Amniotic epithelial cell (primary cell): ENCODE measurements at places on chromosomes 6 and 20.

GRCh38 chr6:78583079-78583478 is 284.3 kb upstream of the IRAK1BP1 start:
- no peak for DNase-seq

- no peak for DNase-seq
These were observed 27.8 kb upstream of the PREP start for GRCh38 chr6:105430685-105431084.

GRCh38 chr20:50683570-50683969 is 7.8 kb downstream of the RIPOR3 start:
- no peak for DNase-seq

- DNase-seq: peak; percentile 76
These were observed 161.3 kb upstream of the PHACTR1 start for GRCh38 chr6:12555267-12555666.

GRCh38 chr6:106750946-106751345 is 121.6 kb downstream of the QRSL1 start:
- DNase-seq: no peak

DNA sequence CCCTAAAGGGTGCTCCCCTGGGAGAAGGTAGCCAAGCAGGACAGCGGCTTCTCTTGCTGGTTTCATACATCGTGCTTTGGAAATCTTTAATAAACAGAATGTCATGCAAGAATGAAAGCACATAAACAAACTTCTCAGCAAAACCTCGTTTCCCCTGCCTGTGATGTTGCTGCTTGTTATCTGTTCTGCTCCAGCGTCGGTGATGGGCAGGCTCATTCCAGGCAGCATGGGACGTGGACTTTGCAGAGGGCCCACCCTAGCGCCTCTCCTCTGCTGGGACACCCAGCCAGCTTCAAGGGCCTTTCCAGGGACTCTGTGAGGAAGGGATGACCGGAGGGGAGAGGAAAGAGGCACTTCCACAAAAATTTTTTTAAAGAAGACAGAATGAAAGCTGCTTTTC is 197.7 kb downstream of the QKI start:
- DNase-seq: no peak

- no peak for DNase-seq
These were observed 57.1 kb downstream of the ITCH start for GRCh38 chr20:34420146-34420545.

- DNase-seq: no peak
These were observed 124.4 kb upstream of the KCNK16 start for GRCh38 chr6:39446909-39447308.

DNA sequence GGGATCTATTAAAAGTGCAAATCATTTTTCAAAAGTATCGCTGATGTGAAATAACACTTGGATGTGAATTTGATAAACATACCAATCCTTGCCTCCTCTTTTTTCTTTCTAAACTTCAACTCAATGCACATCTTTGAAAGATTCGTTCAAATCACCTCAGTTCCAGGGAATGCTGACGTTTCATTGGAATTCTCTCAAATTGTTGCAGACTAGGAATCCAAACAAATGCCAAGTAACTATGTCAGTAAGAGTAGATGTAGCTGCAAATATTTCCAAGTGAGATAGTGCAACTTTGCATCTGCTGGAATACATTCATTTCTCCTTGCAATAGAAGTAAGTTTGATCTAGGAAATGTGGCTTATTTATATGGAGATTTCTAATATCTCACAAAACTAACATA is 220.7 kb downstream of the FUT9 start:
- DNase-seq: no peak

DNA sequence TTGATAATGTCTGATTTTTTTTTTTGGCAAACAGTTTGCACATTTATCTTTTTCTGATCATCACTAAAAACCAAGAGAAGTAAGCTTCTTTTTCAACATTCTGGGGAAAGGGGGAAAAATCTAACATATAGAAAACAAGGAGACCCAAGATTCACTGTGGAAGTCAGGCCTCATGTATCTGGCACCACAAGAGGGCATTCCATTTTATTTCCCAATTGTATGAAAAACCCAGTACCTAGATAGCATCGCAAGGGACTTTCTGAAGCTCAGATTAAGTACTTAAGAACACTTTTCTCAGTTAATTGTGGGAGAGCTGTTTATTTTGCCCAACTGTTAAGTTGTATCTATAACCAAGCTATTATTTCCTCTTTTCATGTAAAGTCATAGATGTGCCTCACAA is 152.9 kb downstream of the KLHL32 start:
- DNase-seq: peak; percentile 6

- peak; percentile 54 for DNase-seq
These were observed 33.4 kb downstream of the TGM2 start for GRCh38 chr20:38131588-38132121.

GRCh38 chr20:32152421-32153155 is 43.1 kb downstream of the TM9SF4 start:
- DNase-seq: no peak

GRCh38 chr6:33740204-33740608 is 6.5 kb downstream of the IP6K3 start:
- no peak for DNase-seq

GRCh38 chr20:2983508-2983907 is 59.9 kb upstream of the GNRH2 start:
- DNase-seq: no peak
